ENCODE measurements at places on chromosomes 4 and X.

DNA sequence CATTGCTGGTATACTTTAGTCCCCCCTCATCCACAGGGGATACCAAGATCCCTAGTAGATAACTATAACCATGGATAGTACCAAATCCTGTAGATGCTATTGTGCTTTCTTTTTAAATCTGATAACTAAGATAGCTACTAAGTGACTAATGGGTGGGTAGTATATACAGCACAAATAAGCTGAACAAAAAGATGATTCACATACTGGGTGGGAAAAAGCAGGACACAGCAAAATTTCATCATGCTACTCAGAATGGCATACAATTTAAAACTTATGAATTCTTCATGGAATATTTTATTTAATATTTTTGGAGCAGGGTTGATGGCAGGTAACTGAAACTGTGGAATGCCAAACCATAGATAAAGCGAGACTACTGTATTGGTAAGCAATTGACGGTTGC is 161.6 kb downstream of the IL15 start:
- no peak for DNase-seq

DNA sequence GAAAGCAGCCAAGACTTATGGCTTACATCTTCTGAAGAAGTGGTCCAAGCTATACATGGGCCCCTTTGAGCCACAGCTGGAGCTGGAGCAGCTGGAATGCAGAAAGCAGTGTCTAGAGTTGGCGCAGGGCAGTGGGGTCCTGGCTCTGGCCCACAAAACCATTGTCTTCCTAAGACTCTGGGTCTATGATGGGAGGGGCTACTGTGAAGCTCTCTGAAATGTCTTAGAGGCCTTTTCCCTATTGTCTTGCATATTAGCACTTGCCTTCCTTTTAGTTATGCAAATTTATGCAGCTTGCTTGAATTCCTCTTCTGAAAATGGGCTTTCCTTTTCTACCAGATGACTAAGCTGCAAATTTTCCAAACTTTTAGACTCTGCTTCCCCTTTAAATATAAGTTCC is 15.3 kb downstream of the NPY1R start:
- no peak for DNase-seq

DNA sequence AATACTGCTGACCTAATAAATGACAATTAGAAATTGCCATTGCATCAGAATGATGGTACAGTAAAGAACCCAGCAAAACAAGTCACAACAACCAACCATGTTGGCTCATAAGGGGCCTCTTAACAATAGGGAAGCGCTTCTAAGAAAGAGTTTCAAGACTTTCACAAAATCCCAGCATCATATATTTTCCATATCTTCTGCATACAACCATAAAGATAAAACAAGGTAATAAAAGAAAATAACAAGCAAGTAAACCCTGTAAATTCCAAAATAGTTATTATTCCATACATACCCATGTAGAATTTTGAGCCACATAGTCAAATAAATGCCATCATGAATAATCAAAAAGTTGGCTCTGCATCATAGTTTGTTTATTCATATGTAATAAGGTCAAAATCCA is 8.2 kb downstream of the SLC10A7 start:
- DNase-seq, result no peak

GRCh38 chrX:154748712-154749339 is 2.1 kb downstream of the GAB3 start:
- DNase-seq, result no peak

- DNase-seq, result no peak
These were observed 10.4 kb upstream of the EDA start for GRCh38 chrX:69605521-69605920.

All from T1000 (cell line).